ENCODE measurements at places on chromosomes 1 and 21.

DNA sequence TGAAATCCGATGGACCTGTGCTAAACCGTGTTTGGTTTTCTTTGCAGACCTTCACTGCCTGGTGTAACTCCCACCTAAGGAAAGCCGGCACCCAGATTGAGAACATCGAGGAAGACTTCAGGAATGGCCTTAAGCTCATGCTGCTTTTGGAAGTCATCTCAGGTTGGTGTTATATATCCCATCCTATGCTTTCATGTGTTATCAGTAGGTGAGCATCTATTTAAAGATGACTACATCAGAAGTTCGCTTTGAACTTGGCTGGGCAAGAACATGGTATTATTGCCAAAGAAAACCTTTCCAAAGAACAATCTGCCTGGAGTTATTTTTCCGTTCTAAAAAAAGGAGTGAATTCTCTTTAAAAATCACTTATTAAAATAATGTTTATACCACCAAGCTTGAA, 31.5 kb downstream of the ACTN2 start:
- no peak for DNase-seq

GRCh38 chr1:201318504-201319340, 35.4 kb downstream of the PKP1 start:
- no peak for DNase-seq

DNA sequence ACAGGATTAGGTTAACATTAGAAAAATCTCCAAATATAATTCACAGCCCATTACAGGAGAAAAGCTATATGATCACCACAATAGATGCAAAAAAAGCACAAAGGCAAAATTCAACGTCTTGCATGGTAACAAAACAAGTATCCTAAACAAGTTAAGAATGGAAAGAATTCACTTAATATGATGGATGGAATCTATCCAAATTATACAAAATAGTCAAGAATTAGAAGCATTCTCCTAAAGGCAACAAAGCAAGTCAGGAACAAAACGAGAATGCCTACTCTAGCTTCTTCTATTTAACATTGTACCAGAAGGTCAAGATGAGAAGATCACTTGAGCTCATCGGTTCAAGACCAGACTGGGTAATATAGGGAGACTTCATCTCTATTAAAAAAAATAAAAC, 442.8 kb downstream of the SETD4 start:
- DNase-seq: no peak

- no peak for DNase-seq
These were observed 266.3 kb upstream of the OLFM3 start for GRCh38 chr1:102262994-102263393.

- no peak for DNase-seq
These were observed 271.3 kb upstream of the B3GALT2 start for GRCh38 chr1:193457676-193458075.

GRCh38 chr1:150973836-150974579, 627 bp downstream of the CERS2 start:
- DNase-seq: no peak

DNA sequence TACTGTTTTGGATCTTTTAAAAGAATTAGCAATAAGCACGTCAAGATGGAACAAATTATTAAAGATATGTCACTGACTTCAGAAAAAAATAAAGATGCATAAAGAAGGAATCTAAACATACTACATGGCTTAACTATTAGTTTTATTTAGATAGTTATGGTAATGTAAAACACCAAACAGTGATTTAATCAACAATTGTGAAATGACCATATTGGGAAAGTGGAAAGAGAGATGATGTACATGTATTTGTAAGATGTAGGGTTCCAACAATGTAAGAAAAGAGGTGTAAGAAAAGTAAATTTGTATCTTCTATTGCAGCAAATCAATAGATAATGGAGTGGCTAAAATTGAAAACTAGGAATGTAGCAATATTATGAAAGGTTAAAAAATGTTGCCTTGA, 6.4 kb upstream of the AIM2 start:
- no peak for DNase-seq

DNA sequence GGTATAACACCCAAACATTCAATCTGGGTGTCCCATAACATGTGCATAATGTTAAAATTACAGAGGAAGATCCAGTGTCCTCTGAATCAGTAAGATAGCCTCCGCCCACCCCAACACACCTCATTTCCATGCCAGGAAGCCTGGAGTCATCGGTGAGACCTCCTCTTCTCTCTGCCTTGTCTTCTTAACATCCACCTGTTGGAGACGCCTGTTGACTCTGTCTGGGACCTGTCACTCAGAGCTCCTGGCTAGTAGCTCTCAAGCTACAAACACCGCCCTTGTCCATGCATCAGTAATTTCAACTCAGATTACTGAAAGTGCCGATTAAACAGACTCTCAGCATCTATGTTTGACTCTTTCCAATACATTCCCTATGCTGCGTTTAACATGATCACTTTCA, 27.4 kb downstream of the KCNJ15 start:
- DNase-seq: no peak

GRCh38 chr21:46092026-46092764, 5.7 kb upstream of the COL6A2 start:
- no peak for DNase-seq

GRCh38 chr1:198908995-198909394, 270.2 kb downstream of the PTPRC start:
- DNase-seq: no peak

- DNase-seq: no peak
These were observed 23.0 kb downstream of the ZBED6 start for GRCh38 chr1:203818399-203818798.

DNA sequence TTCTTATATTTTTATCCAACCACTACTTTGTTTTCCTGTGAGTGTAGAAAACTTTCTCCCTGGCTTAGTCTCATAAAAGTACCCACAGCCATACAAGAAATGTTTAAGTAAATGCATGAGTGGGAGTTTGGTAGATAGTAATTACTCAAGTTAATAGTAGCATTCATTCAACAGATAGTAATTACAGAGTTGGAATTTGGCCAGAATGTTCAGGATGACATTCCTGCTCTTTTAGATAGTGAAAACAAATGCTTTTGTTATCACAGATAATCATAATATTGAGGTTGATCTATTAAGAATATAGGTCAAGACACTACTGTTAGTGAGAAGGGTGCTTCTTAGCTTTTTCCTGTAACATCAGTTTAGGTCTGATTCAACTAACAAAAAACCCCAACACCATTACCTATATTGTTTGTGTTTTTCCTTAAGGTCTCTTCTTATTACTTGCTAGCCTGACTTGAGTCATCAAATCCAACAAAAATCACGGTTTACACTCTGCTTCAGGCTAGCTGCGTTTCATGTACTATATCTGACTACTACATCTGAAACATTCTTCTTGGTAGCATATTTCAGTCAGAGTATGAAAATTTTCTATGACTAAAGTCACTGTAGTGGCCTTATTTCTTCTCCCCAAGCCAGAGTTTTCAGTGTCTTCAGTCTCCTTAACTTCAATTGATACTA, 163.7 kb downstream of the HS2ST1 start:
- no peak for DNase-seq

- no peak for DNase-seq
These were observed 37.3 kb upstream of the RUNX1 start for GRCh38 chr21:35086357-35086756.

Data from urinary bladder (tissue), 4 donors.